ENCODE measurements at places on chromosomes 3 and 15. TPM values are rescaled to one million over a fixed set of nuclear protein-coding genes. Genes with fewer than 3 reads are reported as not detected.

DNA sequence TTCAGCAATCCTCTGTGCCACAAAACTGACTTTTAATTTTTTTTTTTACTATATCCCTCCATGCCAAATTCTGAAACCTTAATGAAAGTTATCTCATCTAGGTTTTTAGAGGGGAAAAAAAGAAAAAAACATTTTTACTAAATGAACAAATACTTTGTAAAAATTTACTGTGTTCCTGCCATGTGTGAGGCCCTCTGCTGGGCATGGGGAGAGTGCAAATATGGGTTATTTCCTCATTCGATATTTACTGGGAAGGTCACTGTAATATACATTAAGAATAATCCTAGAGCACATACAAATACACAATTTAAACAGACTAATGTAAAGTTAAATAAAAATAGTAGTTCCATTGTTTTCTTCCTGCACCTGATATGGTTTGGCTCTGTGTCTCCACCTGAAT lies 215.0 kb downstream of the GRM7 start:
- H3K27me3 ChIP-seq = no peaks in the 10 kb centered on the region
- H3K36me3 ChIP-seq = no peaks in the 10 kb centered on the region
- no peak for DNase-seq
- H3K4me1 ChIP-seq = no peaks in the 10 kb centered on the region
- no peak overlapping the region for H3K4me3 ChIP-seq
- H3K27ac ChIP-seq = no peak overlapping the region

DNA sequence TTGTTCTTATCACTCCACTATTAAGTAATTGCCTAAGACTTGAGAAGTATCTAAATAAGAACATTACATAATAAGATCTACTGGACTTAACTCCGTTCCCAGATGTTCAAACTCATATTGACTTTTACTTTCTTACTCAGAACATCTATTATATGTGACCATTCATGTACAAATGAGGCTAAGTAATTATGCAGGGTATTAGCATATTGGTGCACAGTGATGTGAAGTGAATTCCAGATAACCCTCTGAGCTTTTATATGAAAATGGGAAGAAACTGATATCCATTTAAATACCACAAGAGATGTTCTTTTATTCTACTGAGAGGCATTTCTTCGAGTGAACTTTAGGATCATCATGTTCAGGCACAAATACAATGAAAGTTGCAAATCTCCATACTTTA lies 135.7 kb downstream of the ZPLD1 start:
- H3K27me3 ChIP-seq = no peaks in the 10 kb centered on the region
- no peaks in the 10 kb centered on the region for H3K36me3 ChIP-seq
- no peak overlapping the region for H3K27ac ChIP-seq
- H3K4me3 ChIP-seq = no peak overlapping the region
- DNase-seq = no peak

DNA sequence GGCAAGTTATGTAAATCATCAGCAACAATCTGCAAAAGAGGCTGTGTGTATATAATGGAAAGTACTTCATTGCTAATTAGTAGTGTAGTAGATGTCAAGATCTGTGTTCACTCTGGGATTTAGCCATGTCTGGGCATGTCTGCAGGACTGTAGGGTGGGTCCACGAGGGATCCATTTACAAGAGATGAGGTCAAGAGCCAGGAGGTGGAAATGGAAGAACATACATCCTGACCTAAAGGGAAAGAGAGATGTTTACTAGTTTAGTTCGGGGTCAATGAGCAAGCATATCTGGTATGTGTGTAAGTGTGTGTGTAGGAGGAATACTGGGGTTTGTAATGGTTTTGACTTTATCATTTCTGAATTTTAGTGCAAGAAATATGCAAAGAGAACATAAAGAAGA lies 171.5 kb upstream of the NANOGP8 start:
- peaks cover 7% of the 10 kb centered on the region for H3K4me1 ChIP-seq
- DNase-seq = no peak
- no peak overlapping the region for H3K27ac ChIP-seq
- H3K27me3 ChIP-seq = no peaks in the 10 kb centered on the region

- no peaks in the 10 kb centered on the region for H3K36me3 ChIP-seq
- no peaks in the 10 kb centered on the region for H3K27me3 ChIP-seq
- H3K27ac ChIP-seq = no peak overlapping the region
- DNase-seq = no peak
- H3K4me3 ChIP-seq = no peak overlapping the region
- peaks cover 3% of the 10 kb centered on the region for H3K4me1 ChIP-seq
These were observed 26.0 kb downstream of the SYNM start for GRCh38 chr15:99130765-99131440.

GRCh38 chr15:48061605-48062004 lies 59.2 kb upstream of the SLC24A5 start:
- DNase-seq = no peak
- no peak overlapping the region for H3K4me3 ChIP-seq
- no peak overlapping the region for H3K27ac ChIP-seq
- H3K36me3 ChIP-seq = no peaks in the 10 kb centered on the region
- H3K27me3 ChIP-seq = no peaks in the 10 kb centered on the region

Gene PATL2
- 0.65 TPM for total RNA-seq

Gene SI
- total RNA-seq = not detected

Gene TTC23
- total RNA-seq = 23.0 TPM
